ENCODE measurements at places on chromosomes 1 and 21.

GRCh38 chr1:48978413-48978812 lies 201.7 kb upstream of the BEND5 start:
- DNase-seq = no peak

DNA sequence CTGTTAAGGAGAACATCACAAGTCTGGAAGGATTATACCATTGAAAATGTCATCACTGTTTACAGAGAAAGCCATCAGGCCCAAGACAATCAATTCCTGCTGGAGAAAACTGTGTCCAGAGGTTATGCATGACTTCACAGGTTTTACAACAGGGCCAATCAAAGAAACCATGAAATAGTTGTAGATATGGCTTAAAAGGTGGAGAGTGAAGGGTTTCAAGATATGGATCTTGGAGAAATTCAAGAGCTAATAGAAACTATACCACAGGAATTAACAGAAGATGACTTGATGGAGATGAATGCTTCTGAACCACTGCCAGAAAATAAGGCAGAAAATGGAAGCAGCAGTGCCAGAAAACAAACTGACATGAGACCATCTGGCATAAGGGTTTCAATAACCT lies 30.2 kb downstream of the USP1 start:
- no peak for DNase-seq

DNA sequence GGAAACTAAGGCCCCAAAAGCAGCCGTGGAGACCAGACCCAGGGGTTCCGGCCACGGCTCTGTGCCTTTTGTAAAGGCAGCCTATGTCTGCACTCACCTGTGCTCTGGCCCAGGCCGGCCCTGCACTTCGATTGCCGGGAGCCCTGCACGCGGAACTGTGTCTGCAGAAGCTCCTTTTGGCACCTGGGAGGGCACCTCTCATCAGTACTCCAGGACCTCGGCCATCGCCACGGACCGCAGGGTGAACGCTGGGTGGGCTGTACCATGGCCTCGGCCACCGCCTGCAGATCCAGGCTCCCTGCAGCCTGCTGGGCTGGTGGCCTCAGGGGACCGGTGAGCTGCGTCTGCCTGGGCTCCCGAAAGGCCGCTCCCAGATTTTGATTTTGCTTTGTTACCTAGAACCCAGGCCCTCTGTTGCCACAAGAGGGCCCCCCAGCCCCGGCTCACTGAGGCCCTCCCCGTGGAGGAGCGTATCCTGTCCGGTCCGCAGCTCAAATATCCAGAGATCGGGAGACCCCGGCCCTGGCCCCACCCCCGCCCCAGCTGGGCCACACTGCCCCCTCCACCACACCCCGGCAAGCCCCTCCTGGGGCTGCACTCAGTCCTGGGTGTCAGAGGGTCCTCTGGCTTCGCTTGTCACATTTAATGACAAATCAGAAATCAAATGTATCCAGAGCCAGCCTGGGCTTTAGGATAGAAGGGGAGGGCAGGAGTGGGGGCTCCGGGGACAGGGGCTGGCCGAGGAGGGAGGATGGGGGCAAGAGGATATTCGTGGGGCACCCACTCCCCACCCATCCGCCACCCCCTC lies 60.2 kb upstream of the PDE9A start:
- no peak for DNase-seq

GRCh38 chr1:27111626-27112573 lies 43.0 kb downstream of the SLC9A1 start:
- no peak for DNase-seq

DNA sequence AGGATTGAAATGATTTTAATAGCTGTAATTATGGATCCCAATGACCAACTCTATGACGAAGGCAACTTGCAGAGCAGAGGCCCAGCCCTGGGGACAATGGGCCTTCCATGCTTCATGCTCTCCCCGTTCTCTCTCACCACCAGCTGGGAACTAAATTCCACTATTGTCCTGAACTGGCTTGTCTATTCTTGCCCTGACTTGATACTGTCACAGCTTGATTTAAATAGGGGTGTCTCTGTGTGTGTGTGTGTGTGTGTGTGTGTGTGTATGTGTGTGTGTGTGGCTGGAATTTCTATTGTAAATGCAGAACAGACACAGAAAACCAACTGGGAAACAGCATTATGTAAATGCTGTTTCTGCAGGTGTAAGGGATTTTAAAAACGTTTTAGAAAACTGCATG lies 57.0 kb downstream of the SLC22A15 start:
- no peak for DNase-seq

DNA sequence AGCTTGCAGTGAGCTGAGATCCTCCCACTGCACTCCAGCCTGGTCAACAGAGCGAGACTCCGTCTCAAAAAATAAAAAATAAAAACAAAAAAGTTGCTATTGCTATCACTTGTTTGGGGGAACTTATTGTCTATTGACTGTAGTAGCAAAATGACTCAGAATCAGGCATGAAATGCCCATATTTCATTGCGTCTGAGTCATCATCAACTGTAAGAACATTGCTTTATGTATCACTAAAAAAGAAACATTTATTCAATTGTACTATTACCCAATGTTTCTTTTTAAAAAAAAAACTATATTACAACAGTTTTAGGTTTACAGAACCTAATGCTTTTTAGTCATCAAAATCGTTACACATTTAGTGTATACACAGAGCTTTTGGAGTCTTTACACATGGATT lies 91.0 kb upstream of the FMN2 start:
- DNase-seq = no peak

GRCh38 chr21:18831942-18832676 lies 428.5 kb upstream of the TMPRSS15 start:
- no peak for DNase-seq

- DNase-seq = no peak
Measured at GRCh38 chr1:151520359-151520758, 9.2 kb downstream of the CGN start.

DNA sequence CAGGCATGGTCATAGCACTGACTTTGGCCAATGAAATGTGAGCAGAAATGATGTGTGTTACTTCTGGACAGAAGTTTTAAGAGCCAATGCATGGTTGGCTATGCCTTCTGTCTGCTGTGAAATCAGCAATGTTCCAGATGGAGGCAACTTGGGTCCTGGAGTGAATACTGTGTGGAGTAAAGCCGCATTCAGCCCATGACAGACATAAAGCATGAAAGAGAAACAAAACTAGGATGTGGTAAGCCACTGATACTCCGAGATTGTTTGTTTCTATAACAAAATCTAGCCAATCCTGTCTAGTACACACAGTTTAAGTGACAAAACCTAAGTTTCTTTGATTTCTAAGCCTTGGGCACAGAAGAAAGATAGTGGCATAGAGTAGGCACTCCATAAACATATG lies 47.1 kb upstream of the ARHGAP29 start:
- no peak for DNase-seq

GRCh38 chr1:76292418-76293184 lies 218.1 kb downstream of the ST6GALNAC3 start:
- DNase-seq = no peak

- no peak for DNase-seq
Measured at GRCh38 chr1:59498640-59499039, 201.7 kb downstream of the FGGY start.

- no peak for DNase-seq
Measured at GRCh38 chr21:28885853-28886177, 106.9 kb downstream of the LTN1 start.

GRCh38 chr1:53069663-53070327 lies 7.8 kb downstream of the PODN start:
- DNase-seq = peak; percentile 82

- no peak for DNase-seq
Measured at GRCh38 chr1:24695202-24695974, 49.9 kb upstream of the CLIC4 start.

DNA sequence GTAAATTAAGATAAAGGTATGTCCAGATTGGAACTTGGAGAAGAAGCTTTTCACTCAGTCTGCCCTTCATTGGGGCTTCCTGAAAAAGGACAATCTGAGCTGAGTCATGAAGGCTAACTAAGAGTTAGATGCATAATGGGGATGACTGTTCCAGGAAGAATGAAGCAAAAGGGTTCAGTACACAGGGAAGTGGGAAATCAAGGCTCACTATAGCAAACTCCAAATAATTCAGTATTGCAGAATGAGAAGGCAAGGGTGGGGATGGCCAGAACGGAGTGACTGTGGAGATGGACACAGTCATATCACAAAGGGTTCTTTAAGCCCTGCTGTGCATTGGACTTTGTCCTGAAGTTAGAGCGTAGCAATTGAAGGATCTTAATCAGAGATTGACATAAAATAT lies 158.3 kb downstream of the FGGY start:
- DNase-seq = no peak

DNA sequence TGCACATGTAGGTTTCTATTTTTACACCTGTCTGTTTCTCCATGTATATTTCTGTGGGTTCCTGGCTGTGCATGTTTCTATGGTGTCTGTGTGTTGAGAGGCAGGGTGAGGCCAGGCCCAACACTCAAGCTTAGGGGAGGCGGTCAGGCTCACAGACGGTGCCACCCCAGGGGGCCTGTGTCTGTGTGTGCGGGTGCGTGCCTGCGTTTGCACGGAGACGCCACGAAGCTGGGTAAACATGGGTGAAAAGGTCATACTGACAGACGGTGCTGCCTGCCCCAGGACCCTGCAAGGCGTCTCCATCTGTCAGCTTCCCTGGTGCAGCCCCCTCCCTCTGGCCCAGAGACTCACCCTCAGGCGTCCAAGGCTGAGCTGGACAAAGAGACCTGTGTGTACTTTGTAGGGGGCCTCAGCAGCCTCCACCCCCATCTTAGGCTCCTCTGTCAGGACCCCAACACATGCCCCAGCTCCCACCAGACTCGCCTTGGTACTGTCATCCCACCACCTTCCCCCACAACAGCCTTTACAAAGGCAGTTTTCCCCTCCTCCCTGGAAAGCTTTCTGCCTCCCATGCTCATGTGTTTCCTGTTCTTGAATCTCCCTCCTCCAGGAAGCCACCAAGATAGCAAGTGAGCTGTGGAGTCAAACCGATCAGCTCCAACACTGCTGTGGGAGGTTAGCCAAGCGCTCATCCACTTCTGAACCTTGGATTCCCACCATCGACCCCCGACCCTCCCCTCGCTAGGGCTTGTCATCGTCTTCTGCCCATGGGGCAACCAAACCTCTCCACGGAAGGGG lies 34.1 kb downstream of the PTPRF start:
- no peak for DNase-seq

GRCh38 chr1:116496898-116497297 lies 73.9 kb downstream of the CD58 start:
- no peak for DNase-seq

DNA sequence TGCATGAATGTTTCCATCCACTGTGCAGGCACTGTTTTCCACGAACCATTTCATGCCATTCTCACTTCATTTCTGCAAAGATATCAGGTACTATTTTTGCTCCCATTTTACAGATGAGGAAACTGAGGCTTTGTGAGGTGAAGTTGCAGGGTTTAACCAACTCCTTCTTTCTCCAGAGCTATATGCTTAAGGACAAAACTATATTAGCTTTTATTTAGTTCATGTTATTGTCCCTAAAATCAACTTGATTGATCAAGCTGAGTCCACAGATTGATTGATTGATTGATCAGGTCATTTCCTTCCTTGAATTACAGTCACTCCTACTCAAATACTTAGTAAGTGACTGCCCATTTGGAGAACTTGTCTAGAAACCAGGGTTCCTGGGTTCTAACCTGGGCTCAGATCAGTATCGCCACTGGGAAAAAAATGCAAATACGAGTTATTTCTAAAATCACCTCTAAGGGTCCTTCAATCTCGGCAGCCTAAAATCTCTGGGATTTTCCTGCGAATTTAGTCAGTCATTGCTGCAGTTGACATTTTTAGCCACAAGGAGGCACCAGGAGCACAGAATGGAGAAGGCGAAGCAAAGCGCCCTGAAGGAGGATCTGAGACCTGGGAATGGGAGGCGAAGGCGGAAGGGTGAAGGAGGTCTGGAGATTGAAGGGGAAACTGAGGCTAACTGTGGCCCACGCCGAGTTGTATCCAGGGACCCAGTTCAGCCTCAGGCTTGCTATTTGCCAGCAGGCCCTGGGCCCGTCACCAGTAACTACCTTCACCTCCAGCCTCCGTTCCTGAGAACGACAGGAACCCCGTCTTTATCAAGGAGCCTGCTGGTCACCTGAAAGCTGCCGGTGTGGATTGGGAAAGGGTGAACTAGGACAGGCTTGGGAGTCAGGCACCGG lies 14.3 kb upstream of the MUL1 start:
- DNase-seq = no peak

GRCh38 chr1:174777262-174777661 lies 222.5 kb upstream of the CACYBP start:
- DNase-seq = no peak

GRCh38 chr1:218068241-218068640 lies 216.9 kb upstream of the RRP15 start:
- DNase-seq = no peak

DNA sequence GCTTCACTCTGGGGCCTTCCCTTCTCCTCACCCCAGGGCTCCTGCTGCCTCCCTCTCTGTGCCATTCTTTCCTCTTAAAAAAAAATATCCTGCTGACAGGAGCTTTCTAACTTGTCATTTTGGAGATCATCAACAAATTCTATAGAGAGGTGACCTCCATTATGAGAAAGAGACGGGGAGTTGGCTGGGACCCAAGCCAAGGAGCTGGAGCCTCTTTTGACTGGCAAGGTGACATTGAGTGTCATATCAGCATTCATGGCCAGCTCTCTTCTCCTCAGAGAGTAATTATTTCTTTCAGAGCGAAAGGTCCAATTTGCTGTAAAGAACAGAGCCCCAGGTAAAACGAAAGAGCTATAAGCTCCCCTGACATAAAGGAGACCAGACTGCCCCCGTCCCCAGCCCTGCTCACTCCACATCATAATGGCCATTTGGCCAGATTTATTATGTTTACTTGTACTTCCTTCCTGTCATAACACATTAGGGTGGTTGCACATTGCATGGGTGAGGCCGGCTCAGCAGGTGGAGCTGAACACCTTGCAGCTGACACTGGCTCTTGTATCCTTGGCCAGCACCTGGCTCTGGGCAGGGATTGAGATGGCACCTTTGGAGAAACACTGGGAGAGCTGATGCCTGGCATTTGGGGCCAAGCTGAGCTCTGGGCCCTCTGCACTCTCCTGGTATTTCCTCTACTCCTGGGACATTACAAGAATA lies 404.0 kb upstream of the VAMP3 start:
- peak; percentile 24 for DNase-seq

DNA sequence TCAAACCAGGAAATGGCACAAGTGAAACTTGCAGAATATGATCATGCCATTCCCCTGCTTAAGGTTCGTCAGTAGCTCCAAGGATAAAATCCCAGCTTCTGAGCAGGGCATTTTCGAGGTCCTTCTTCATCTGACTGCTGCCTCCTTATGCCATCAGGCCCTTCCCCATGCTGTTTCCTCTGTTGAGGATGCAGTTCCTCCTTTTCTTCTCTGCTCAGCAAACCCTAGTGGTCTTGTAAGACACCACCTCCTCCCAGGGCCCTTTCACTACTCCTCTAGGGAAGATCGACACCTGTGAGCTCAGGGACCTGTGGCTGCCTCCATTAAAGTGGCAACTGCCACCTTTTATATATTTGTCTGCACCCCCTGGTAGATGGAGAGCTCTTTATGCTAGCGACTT lies 62.1 kb upstream of the JUN start:
- no peak for DNase-seq
